ENCODE measurements at places on chromosomes 4 and X. TPM values are rescaled to one million over a fixed set of nuclear protein-coding genes. Genes with fewer than 3 reads are reported as not detected.

The SPATA18 gene
- polyA plus RNA-seq, result 0.84 TPM

The NMU gene
- polyA plus RNA-seq, result 0.65 TPM

The TCEAL7 gene
- polyA plus RNA-seq, result 20.2 TPM

GRCh38 chr4:174398728-174399127 is 115.0 kb downstream of the CEP44 start:
- no peak for DNase-seq

GRCh38 chr4:71389149-71389827 is 50.5 kb downstream of the SLC4A4 start:
- no peak for DNase-seq

DNA sequence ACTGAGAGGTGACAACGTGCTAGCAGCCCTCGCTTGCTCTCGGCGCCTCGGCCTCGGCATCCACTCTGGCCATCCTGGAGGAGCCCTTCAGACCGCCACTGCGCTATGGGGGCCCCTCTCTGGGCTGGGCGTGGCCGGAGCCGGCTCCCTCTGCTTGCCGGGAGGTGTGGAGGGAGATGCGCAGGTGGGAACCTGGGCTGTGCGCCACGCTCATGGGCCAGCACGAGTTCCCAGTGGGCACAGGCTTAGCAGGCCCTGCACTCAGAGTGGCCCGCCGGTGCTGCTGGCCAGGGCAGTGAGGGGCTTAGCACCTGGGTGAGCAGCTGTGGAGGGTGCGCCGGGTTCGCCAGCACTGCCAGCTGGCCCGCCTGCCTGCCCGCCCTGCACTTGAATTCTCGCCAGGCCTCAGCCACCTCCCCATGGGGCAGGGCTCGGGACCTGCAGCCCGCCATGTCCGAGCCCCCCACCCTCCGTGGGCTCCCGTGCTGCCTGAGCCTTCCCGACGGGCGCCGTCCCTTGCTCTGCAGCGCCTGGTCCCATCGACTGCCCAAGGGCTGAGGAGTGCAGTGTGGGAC is 148.0 kb downstream of the RAPGEF2 start:
- no peak for DNase-seq

GRCh38 chrX:46260499-46260898 is 284.7 kb downstream of the ZNF674 start:
- no peak for DNase-seq

DNA sequence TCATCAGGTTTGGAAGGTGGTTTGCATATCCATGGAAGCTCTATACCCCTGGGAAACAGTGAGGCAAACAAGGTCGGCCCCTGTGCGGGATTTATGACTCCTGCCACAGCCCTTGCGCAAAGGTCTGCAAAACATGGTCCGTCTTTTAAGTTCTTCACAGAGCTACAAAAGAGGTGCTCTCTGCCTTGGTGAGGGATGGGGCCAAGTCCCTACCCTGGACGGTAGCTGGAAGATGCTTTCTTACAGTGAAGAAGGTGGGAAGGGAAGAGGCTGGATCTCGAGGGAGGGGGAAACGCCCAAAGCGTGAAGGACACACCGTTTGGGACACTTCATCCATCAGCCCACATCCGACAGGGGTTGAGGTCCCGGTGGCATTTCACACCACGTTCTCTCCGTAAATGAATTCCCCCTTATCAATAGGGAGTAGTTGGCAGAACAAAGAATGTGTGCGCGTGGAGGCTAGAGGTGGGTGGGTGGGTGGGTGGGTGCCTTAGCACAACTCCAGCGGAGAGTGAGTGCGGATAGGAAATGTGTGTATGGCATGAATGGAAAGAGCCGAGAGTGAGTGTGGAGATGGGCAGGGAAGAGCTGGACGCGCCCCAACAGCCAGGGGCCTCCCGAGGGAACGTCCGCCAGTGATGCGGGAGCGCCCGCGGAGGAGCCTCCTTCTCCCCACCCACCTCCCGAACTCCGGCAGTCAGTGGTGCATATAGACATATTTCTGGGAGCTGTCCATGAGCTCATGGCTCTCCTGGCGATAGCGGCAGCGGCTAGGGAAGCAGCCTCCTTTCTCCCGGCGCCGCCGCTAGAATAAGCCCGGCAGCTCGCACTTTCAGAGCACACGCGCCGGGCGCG is 68.3 kb downstream of the LARP7 start:
- DNase-seq, result peak; percentile 82

DNA sequence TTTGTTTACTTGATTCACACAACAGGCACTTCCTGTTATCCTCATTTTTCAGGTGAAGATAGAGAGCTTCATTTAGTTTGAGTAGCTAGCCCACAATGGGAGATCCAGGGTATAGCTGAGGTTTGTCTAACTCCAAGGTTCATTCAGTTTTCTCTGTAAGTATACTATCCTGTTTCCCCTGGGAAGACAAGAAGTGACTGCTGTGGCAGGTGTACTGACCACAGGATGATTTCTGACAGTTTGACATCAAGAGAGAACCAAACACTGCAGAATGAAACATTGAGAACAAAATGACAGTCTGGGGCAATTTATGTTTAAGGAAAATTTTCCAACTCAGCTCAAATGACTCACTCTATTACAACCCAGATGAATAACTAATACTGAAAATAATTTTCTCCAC is 958.0 kb downstream of the STPG2 start:
- no peak for DNase-seq

- no peak for DNase-seq
Observed at GRCh38 chr4:35793045-35793722, 451.1 kb downstream of the ARAP2 start.

GRCh38 chr4:37424753-37425152 is 180.2 kb downstream of the NWD2 start:
- no peak for DNase-seq

DNA sequence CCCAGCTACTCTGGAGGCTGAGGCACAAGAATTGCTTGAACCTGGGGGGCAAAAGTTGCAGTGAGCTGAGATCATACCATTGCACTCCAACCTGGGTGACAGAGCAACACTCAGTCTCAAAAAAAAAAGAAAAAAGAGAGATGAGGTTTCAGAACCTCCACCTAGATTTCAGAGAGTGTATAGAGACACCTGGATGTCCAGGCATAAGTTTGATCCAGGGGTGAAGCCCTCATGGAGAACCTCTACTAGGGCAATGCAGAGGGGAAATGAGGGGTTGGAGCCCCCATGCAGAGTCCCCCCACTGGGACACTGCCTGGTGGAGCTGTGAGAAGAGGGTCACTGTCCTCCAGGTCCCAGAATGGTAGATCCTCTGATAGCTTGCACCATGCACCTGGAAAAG is 92.8 kb upstream of the HSD17B10 start:
- DNase-seq, result no peak

DNA sequence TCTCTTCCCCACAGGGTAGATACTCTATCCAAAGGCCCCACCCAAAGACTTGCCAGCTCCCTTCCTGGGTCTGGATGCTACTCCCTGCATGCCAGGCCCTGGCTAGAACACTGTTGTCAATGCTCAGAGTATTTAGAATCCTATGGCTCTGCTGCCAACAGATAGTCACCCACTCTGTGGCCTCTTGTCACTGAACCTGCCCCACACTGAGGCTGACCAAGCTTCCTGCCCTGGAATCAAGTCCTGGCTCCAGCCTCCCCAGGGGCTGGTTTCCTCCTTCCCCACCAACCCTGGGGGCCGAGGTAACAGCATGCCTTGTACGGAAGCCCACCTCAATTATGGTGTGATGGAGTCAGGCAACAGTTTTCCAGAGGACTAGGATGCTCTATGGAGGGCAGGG is 63.3 kb downstream of the EFNB1 start:
- DNase-seq, result no peak

- DNase-seq, result no peak
Observed at GRCh38 chr4:120352739-120353138, 286.1 kb upstream of the MAD2L1 start.

- DNase-seq, result no peak
Observed at GRCh38 chrX:30085571-30085970, 129.8 kb upstream of the MAGEB2 start.
